ENCODE measurements at places on chromosomes 12 and 14.

GRCh38 chr12:100932571-100932970 is 138.0 kb downstream of the ANO4 start:
- no peak for DNase-seq

- DNase-seq, result no peak
Measured at GRCh38 chr12:101857043-101857558, 20.3 kb upstream of the DRAM1 start.

DNA sequence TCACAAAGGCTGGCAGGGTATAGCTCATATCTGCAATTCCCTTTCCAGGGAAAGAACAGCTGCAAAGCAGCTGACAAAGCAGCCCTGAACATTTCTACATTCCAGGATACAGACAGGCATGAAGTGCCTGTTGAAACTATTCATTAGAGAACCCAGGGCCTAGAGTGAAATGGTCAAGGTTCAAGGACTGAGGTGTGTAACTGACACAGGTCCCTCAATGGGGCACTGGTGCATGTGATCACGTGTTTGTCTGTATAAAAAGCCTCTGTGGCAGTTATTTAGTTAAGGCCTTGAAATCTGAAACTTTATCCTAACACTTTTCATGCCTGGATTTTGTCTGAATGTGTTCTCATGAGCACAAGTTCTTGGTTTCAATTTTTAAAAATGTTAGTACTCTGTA is 47.1 kb downstream of the GIT2 start:
- DNase-seq, result no peak

DNA sequence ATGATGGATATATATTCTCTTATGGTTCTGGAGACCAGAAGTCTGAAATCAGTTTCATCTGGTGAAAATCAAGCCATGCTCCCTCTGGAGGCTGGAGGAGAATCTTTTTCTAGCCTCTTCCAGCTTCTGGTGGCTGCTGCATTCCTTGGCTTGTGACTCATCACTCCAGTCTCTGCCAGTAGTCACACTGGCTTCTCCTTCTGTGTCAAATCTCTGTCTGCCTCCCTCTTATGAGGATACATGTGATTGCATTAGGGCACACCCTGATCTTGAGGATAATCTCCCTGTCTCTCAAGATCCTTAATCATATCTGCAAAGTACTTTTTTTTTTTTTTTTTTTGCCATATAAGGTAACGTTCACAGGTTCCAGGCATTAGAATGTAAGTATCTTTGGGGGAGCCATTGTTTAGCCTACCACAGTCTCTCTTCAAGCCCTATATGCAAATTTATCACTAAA is 17.7 kb downstream of the DNAL1 start:
- no peak for DNase-seq

- no peak for DNase-seq
Measured at GRCh38 chr14:50998612-50999011, 54.3 kb upstream of the PYGL start.
